ENCODE measurements at places on chromosomes 13 and 19.

DNA sequence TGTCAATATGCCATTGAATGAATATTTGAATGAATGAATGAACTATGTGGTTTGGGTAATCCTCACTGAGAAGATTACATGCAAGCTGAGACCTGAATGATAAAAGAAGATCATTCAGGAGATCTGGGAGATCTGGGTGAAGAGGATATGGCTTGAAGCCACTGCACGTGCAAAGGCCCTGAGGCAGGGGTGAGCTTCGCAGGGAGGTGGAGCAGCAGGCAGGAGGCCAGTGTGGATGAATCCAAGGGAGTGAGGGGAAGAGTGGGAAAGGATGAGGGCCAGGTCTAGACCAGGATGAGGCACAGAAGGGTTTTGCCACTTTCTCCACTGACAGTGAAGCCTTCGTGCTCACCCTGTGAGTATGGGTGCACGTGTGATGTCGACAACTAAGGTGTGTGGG, 49.9 kb downstream of the ERICH4 start:
- no peak for DNase-seq

- DNase-seq = no peak
Observed at GRCh38 chr19:9885077-9885552, 50.0 kb downstream of the PIN1 start.

DNA sequence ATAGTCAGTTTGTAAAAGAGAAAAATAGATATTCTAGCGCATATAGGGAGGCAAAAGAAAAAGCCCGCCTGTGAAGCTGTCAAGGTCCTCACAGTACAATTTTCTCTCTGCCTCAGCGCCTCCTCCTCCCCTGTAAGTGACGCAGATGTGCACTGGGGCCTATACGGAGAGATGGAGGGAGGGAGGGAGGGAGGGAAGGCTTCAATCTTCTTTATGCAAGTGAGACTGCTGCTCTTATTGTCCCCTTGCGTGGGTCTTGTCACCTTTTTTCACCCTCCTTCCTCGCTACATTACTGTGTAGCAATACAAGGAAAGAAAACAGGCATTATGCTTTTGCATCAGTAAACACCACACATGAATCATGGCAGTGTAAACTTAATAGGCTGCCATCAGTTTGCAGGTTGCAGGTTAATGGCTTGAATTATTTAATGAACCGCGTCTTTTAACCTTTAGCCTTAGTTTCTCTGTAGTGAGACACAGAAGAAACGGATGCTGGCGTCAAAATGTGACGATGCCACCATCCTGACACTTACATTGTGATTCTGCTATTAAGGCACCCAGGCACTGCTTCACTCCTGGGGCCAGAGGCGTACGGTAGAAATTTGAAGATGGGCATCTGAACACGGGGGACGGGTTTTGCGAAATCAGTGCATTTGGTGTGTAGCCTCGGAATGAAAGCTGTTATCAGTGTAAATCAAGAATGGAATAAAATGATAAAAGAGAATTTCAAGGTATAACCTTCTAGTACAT, at the start of gene KLHL1:
KLHL1 (minus strand) TSS at position 97 of the 750 bp plus-strand sequence. CDS start 753 bp downstream, outside the sequence.
- DNase-seq = no peak

- no peak for DNase-seq
Observed at GRCh38 chr13:73111331-73111730, 52.5 kb downstream of the KLF5 start.

GRCh38 chr13:23695711-23696464, 125.7 kb downstream of the TNFRSF19 start:
- peak; percentile 28 for DNase-seq

GRCh38 chr13:77716692-77717091, 19.2 kb downstream of the SLAIN1 start:
- DNase-seq = no peak

DNA sequence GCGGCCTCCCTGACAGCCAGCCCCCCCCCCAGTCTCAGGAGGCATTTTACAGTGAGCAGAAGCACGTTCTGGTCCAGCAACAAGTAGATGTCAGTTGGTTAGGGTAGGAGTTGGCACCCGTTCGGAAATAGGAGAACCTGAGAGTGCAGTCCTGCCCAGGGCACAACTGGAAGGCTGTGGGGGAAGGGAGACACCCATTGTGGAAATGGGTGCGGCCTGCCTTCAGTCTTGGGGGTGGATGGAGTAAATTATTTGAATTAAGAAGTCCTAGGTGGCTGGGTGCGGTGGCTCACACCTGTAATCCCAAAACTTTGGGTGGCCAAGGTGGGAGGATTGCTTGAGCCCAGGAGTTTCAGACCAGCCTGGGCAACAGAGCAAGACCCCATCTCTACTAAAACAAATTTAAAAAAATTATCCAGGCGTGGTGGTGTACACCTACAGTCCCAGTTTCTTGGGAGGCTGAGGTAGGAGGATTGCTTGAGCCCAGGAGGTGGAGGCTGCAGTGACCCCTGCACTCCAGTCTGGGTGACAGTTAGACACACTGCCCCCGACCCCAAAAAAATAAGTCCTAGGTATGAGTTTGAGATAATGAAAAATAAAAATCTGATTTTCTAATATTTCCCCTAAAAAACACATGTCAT, 1.2 kb downstream of the CIRBP start:
- no peak for DNase-seq

- DNase-seq = no peak
Observed at GRCh38 chr19:36099166-36099785, 11.7 kb upstream of the OVOL3 start.

DNA sequence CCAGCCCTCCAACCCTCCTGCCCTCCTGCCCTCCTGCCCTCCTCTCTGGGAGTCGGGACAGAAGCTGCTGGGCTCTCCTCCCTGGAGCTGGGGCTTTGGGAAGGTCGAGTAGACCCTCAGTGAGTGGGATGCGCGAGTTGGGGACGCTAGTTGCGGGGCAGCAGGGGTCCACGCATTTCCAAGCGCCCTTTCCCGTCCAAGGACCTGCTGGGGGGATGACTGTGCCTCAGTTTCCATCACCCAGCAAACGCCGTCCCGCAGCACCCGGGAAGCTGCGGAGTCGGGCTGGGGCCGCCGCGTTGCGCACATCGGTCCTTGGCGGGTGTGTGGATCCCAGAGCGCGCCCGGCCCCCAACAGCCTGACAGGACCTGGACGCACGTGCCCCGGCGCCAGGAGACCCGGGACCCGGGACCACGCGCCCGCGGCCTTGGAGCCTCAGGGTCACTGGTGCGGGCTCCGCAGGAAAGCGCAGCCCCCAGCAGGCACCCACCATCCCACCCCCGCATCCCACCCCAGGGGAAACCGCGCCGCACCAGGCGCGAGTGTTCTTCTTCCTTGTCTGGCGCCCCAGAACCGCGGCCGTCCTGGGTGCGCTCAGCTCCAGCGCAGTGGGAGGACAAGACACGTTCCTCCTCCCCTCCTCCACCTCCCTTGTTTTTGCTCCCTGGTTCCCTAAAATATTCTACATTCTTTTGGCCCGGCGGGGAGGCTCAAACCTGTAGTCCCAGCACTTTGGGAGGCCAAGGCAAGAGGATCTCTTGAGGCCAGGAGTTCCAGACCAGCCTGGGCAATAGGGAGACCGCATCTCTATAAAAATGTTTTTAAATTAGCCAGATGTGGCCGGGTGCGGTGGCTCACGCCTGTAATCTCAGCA, 9.2 kb downstream of the ONECUT3 start:
- no peak for DNase-seq

DNA sequence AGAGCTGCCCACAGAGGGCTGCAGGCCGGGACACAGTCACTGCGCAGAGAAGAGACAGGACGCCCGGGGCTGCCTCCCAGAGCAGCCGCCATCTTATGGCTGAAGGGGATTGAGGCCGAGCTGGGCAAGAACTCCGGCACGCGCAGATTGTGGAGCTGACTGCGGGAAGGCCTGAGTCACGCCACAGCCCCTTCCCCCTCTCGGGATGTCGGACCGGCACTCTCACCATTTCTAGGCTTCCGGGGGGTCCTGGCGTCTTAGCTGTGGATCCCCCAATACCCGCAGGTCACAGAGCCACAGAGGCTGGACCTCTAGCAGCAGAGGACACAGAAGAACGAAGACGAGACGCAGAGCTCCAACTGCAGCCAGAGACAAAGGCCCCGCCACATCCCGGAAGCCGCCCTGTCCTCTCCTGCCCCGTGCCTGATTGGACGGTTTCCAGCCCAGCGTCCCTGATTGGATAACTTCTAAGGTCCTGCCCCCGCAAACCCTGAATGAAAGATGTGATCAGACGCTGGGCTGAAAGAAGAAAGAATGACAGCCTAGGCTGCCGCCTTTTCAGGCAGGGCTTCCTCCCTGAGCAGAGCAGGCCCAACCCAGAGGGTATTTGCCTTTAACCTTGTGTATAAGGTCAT, at the start of gene ZNF43:
ZNF43 (minus strand) TSS at position 373 of the 635 bp plus-strand sequence; CDS start at position 229, 144 bp downstream.
- peak; percentile 88 for DNase-seq

DNA sequence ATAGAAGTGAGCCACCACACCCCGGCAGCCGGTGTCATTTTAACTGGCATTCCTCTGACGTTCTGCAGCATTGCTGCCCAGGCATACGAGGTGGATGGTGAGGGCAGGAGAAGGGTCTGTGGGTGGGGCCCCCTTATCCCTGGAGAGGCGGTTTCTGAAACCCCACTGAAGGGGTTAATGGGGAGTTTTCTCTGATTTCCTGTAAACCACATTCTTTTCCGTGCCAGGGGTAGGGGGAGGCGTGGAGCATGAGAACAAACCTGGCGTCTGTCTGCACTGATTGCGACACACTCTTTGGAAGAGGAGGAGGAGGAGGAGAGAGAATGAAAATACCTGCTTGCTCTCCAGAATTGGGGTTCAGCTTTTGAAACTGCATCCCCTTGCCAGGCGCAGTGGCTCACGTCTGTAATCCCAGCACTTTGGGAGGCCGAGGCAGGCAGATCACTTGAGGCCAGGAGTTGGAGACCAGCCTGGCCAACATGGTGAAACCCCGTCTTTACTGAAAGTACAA, 2.7 kb upstream of the C3 start:
- DNase-seq = no peak

- no peak for DNase-seq
Observed at GRCh38 chr13:23455401-23456185, 22.1 kb upstream of the SACS start.

DNA sequence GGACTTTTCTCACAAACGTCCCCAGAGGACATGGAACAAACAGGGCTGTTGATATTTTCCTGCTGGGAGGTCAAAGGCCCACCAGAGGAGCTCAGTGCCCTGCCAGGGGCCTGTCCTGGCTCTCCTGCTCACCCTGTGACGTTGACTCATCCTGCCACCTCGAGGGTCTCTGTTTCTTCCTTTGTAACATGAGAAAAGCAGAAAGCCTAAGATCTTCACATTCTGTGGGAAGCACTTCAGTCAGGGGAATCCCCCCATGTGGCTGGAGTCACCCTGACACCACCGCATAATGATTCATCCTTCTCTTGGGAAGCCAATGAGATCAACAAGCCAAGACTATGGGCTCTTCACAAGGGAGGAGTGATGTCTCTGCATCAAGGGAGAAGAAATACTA, 147.9 kb downstream of the KATNAL1 start:
- peak; percentile 55 for DNase-seq

DNA sequence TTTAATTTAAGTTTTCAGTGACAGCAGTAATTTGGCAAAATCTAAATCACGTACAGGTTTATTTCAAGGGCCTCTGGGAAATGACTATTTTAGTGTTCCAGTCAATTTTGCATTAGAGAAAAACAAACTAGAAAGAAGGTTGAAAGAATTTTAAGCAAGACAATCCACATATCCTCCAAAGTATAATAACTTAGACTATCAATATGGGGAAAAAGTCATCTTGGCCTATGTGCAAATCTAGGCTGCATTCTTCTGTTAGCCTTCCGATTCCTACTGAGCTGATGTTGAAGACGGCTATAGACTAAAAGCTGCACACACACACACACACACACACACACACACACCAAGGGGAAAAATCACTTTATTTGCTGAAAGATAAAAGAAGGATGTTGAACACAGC, 81.3 kb downstream of the SLITRK6 start:
- DNase-seq = no peak

- DNase-seq = no peak
Observed at GRCh38 chr13:22028831-22029230, 358.0 kb downstream of the FGF9 start.

DNA sequence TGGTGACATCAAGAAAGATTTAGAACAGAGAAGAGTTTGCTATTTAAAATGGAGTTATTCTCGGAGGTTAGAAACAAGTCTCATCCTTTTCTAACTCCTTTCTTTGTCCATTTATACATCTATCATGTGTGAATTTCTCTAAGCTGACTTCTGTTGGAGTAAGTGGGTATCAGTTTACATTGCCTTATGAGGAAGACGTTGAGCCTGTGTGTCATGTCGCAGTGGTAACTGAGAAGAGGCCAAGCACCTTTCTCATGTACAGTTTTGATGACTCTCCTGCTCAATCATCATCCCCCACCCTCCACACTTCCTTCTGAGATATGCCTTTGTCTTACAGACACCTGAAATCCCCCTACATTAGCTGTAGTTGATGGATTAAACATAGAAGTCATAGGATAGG, 624.8 kb downstream of the LIG4 start:
- no peak for DNase-seq

DNA sequence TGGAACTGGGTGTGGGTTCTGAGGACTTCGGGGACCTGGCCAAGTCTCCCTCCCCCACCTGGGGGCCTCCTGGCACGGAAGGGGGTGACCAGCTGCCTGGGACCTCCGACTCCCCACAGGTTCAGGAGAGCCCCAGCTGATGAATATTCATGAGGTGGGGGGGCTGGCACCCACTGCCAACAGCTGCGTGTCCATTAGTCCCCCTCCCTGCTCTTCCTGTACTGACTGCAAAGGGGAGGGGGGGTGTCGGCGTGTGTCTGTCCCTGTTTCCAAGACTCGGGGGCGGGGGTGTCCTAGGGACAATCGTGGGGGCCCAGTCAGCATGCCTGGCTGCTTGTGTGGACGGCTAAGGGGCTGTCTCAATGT, 10.6 kb upstream of the NFIX start:
- no peak for DNase-seq

DNA sequence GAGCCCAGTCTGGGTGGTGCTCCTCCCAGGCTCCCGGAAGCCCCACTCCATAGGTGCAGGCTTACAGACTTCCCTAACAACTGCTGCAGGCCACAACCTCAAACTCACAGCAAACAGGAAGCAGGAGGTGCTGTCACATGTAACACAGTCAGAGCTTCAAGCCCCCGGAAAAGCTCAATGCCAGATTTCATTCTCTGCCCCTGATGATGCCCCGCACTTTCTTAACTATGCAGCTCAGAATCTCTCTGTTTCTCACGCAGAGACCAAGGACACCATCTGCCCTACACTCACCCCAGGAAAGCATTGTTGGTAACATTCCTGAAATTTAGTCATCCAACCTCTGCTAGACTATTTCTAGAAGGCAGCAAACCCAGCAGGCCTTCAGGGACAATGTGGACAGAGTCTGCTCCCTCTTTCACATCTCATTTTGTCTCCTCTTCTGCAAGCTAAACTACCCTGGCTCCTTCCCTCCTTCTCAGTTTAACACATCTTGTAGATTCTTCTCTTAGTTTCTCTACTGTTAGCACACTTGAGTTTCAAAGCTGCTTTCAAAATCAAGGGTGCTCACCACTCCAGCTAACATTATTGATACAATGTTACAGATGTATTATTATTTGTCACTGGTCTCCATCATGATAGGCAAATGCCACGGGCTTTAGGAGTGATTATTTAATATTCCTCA, 162.5 kb downstream of the KCTD12 start:
- DNase-seq = no peak

DNA sequence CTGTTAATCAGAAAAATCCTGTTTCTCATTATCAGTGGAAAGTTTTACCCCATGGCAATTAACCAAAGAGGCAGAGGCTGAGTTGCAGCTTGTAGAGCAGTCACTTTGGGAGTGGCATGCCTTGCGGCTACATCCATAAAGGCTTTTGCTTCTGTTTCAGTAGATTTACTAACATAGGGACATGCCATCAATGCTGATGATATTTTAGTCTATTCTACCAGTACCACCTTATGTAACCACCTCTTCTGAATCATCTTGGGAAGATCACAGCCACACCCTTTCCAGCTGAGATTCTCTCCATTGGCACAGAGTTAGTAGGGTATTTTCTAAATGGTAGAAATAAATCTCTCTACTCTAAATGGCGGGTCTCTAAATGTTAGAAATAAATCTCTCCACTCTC, 37.5 kb downstream of the POSTN start:
- DNase-seq = no peak
